ENCODE measurements at places on chromosomes 3 and 15.

DNA sequence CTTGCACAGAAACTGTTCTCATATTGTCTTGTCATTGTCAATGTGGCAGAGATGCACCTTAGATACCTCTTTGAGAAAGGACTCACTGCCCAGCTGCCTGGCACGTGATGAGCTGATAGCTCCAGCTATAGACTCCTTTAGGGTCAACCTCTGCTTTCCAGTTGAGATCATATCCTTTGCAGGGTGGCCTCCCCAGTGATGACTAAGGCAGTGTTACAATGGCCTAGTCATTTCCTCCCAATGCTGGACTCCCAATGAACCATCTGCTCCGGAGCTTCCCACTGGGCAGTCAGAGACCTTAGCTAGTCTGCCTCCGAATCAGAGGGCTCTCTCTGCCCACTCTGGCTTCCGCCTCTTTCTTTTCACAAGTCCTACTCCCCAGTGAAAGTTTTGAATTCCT is 79.5 kb downstream of the CHRD start:
- DNase-seq: no peak

DNA sequence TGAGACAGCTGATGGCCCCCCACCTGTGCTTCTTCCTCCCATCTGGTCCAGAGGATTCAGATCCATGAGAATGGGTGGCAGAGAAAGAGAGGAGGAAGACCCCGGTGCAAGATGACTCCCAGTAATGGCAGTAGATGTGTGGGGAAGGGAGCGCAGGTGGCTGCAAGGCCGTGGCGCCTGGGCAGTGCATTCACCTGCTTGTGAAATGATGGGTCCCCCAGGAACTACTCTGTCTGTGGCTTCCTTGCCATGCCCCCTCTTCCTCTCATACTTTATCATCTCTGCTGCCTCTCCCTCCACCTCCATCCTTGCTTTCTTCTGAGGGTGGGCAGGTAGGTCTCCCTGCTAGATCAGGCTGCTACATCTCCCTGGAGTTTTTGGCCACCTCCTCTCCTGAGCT is 23.3 kb downstream of the ZNF710 start:
- no peak for DNase-seq

DNA sequence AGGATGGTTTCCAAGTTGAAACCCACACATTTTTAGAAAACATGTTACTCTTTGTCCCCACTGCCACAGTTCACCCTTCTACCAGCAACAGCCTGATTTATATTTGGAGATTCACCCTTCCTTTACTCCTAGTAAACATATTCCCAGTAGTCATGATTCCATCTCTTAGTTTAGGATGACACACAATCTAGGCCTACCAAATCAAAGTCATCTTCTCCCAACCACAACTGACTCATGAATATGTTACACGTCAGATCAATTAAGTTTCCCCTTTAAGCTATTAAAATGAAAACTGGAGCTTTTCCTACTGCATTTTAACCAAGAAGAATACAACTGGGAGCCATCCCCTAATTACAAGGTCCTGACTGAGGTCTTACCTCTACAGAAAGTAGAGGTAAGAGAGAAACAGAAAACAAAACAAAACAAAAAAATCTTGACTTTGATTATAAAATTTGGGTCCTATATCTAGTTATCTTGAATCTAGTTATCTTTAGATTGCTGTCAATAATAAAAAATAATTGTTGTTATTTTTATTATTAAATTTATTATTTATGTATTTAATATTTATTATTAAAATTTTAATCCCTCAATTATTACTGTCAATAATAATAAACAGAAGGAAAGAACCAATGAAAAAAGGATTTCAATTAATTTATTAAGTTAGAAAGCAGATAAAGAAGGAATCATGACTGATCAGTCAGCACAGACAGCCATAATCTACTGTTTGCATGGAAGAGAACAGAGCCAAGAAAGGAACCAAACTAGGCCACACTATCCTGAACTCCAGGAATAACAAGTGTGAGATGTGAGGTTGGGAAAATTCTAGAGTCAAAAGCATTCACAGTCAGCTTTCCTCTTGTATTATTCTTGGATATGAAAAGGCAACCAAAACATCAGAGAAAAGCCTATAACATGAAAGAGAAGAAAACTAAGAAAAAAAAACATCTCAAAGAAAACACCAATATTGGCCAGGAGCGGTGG is 12.5 kb downstream of the DPH6 start:
- no peak for DNase-seq

DNA sequence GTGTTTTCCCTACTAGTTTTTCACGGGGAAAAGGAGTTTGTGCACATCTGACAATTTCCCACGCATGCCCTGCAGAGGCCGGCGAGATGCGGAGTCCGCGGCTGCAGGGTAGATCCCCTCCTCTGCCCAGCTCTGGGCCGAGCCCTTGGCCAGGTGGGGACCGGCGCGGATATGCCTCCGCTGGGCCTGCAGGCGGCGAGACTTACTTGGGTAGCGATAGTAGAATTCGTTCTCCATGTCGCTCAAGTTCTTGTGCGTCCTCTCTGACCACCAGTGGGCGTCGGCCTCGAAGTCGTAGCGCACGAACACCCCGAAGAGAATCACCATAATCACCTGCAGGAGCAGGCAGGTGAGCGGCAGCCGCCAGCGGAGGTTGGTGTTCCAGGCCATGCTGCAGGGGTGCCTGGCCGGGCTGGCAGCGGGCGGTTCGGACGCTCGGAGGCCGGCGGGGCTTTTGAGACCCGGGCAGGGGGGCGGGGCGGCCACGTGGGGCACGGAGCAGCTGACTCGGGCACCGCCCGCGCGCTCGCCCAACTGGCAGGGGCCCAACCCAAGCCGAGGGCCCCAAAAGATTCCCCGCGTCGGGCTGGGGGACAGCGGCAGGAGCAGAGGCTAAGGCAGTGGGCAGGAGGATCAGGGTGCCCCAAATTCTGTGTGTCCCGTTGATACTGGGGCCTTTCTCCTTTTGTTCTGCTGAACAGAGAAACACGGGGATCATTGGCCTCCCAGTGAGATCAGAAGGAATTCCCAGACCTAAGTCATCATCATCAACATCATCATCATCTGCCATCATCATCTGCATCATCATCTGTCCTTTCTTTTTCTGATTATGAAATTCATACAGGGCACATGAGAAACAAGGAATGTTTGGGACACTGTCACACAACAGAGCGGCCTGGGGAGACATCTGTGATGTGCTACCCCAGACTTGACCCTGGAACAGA is at the start of gene RHCG:
RHCG (minus strand) TSS at position 429 of the 944 bp plus-strand sequence; CDS start at position 390, 39 bp downstream.
- no peak for DNase-seq

DNA sequence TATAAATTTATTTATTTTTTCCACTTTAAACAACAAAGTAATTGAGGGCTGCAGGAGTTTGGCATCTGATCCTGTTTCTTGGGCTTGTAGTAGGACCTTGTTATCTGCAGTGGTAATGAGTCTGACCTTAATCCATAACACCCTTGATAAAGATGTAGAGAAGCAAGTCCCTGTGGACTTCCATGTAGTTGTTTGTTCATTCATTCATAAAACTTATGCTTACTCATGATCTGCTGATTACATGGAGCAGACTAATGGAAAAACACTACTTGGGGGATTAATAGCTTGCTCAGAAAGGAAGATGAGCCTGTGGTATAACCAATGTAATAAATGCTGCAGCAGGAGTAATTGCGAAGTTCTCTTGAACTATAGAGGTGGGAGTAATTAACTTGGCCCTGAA is 271.5 kb upstream of the TBL1XR1 start:
- no peak for DNase-seq

- DNase-seq: no peak
Observed at GRCh38 chr15:51917493-51917892, 54.1 kb downstream of the LEO1 start.

DNA sequence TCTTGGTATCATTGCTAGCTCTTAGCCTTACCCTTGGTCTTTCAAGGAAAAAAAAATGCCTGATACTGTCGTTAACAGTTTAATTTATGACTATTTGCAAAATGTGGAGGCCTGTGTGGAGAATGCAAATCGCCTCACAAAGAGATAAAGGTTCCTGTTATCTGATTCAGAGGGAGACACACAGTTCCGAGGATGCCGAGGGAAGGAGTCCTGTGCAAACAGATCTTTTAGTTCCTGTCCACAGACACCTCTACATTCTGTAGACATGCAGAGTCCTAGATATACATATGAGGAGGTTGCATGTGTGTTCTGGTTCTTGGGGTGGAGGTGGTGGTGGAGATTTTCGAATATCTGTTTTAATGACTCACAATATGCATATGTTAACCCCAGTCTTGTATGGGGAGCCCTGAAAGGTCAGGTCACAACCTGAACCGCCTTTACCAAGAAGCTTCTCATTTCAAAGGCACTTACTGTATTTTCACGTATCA is 5.7 kb downstream of the NR2F2 start:
- DNase-seq: no peak

GRCh38 chr15:99668533-99669182 is 64.6 kb downstream of the LYSMD4 start:
- DNase-seq: no peak

GRCh38 chr15:96326328-96327154 is 4.0 kb upstream of the NR2F2 start:
- no peak for DNase-seq

DNA sequence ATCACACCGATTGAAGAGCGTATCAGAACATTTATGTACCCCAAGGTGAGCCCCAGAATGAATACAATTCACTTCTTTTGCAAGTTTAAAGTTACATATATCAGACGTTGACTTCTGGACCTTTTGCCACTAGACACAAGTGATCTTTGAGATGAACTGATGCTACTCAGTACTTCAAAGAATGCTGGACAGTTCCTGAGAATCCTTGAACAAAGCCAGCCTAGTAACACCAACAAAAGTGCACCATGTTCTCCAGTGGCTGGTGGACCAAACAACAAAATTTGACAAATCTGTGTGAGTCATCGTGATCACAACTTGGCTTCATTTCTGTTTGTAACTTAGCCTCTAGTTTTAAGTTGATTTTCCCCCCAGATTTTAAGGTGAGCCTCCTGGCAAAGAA is 355.7 kb downstream of the SOX2 start:
- no peak for DNase-seq

DNA sequence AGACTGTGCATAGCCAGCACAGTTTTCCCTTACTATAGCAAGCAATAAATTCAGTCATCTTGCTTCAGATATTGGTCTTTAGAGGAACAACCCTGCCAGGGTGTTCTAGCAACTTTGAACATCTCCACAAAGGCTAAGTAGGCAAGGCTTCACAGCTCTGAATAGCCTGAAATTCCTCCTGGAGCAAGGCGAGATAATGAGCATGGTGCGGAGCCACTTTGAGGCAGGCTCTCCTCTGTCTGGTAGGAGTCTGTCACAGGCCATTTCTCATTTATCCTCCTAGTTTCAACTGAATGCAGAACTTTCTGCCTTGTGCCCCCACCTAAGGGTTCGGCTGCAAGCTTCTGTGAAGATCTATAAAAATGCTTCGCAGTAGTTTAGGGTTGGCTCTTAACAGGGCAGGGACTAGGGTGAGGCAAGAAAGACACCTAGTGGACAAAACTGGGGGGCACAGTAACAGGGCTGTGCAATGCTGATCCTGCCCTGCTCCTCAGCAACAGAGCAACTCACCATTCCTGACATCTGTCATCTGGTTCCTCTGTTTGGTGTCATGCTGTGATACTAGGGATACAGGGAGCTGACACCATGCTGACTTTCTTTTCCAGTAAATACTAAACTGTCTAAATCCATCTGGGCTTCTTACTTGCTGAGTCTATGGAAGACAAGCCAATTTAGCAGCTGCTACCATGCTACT is 16.6 kb upstream of the EHHADH start:
- no peak for DNase-seq

DNA sequence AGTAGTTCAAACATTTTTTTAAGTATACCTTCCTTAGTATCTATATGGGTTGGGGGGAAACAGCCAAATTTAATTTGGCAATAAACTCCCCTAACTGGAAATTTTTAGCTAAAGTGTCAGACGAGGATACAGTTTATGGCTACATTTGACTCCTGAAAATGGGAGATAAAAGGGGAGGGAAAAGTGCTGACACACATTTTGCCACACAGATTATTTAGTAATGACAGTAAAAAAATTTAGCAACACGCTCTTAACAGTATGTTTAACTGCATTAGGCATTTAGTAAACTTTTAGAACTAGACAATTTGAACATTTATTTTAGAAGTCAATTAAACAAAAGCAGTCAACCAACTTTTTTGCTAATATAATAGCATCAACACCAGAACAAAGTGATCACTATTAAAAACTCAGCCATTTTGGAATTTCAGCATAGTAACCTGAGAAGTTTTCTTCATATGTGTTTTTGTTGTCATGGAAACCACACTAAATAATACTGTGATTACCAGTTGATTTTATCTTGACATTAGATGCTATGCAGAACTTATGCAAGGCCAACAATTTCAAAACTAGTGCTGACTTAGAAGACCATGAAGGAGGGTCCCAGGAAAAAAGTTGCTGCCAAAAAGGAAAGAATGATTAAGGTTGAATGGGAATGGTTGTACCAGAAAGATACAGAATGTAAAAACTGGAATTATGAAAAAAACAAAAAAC is 47.0 kb upstream of the TFG start:
- DNase-seq: no peak

GRCh38 chr15:81303244-81304225 is 20.4 kb downstream of the STARD5 start:
- no peak for DNase-seq

DNA sequence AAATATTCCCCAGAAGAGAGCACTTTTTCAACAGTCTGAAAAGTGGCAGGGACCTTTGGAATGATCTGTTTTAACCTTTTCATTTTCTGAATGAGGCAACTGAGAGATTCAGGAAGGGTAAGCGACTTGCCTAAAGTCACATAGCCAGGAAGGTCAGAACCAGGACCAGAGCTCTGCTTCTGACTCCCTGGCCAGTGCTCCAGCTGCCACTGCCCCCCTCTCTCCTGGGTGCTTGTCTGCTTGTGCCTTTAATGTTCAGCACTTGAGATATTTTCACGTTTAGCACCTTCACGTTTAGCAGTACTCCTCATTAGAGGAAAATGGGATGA is 68.3 kb downstream of the SMAD3 start:
- no peak for DNase-seq

GRCh38 chr15:89874926-89875564 is 18.7 kb downstream of the AP3S2 start:
- peak; percentile 57 for DNase-seq

GRCh38 chr3:123330441-123330991 is 118.4 kb downstream of the ADCY5 start:
- no peak for DNase-seq

- DNase-seq: no peak
Observed at GRCh38 chr3:26752466-26752865, 129.9 kb downstream of the LRRC3B start.

DNA sequence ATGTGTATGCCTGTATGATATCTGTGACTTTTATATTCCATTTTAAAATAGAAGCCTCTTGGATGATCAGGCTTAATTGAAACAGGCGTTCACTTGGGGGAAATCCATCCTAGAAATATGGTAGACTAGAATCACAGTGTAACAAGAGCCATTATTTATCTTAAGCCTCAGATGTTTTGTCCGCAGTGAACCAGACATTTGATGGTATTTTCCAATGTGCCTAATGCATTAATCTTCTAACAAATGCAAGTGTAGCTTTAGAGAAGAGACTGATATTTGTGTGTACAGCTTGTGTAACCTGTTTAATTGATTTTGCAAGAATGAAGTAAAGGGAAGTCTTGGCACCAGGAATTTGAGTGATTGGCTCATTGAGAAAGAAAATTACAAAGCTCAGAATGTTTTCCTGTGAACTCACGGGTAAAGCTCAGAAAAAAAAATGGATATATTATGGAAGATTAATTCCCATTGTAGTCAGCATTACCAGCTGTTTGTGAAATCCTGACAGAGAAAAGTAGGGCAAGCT is 155.7 kb downstream of the SV2B start:
- DNase-seq: no peak

GRCh38 chr3:177281292-177282118 is 84.2 kb upstream of the TBL1XR1 start:
- no peak for DNase-seq

- DNase-seq: no peak
Observed at GRCh38 chr3:145557405-145557804, 603.6 kb downstream of the PLOD2 start.

All from stimulated activated CD8-positive, alpha-beta memory T cell treated with anti-CD3 and anti-CD28 coated beads, Interleukin-4, amount 100 ng/mL, for 1 hour (primary cell).